ENCODE measurements at places on chromosomes 6 and 20.
A peak's percentile ranks its signal among the peaks of the same experiment; 100 is the strongest.

DNA sequence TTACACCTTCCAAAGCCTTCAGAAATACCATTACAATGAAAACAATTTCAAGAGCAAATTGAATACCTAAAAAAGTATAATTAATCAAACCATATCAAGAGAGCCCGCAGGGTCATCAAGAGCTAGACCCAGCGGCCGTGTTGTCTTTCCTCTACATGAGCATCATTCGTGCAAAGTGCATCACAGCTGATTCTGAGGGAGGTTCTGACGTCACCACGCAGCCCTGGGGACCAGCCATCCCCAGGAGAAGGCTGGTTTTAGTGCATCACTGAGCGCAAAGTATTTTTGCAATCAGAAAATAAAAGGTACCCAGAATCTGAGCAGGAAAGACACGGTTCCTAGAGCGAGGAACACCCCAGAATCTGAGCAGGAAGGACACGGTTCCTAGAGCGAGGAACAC, 371.4 kb downstream of the CDH4 start:
- no peak for DNase-seq

- DNase-seq, result peak; percentile 4
Measured at GRCh38 chr20:23668477-23668951, 20.3 kb downstream of the CST4 start.

DNA sequence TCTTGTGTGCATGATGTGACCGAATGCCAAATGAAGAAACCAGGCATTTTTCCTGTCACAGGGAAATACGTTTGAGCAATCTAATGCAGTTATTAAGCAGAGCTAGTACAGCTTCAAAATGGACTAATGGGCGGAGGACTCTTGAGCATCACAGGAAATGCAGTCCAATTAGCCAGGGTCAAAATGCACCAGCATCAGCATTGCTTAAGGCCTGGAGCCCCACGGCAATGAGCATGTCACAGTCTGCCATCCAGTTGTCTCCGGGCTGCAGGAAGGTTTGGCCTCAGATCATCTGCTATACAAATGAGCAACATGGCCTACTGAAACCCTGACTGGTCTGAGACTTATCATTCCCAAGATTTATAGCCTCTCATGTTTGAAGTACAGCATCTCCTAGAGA, 652.1 kb upstream of the SLC35B3 start:
- no peak for DNase-seq

- no peak for DNase-seq
Measured at GRCh38 chr6:151381722-151382121, 9.6 kb downstream of the ZBTB2 start.

DNA sequence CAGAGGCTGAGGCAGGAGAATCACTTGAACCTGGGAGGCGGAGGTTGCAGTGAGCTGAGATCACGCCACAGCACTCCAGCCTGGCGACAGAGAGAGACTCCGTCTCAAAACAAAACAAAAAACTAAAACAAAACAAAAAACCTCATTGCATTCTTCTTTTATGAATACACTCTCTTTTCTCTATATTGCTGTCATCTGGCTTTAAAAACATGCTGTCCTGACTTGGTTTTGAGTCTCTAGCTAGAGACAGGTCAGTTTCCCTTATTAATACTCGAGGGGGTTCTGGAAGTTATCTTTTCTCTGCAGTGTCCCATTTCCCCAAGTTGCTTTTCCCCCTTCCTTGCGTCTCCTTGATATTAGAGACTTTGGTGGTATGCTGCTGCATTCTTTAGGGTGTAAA, 50.9 kb downstream of the RIOK1 start:
- no peak for DNase-seq

DNA sequence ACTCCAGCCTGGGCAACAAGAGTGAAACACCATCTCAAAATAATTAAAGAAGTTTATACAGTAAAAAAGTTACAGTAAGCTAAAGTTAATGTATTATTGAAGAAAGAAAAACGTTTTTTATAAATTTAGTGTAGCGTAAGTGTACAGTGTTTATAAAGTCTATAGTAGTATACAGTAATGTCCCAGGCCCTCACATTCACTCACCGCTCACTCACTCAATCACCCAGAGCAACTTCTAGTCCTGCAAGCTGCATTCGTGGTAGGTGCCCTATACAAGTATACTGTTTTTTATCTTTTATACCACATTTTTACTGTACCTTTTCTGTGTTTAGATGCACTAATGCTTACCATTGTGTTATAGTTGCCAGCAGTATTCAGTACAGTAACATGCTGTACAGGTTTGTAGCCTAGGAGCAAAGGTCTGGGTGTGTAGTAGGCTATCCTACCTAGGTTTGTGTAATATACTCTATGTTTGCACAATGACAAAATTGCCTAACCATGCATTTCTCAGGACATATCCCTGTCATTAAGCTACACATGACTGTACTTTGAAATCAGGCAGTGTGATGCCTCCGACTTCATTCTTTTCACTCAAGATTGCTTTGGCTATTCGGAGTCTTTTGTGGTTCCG, 16.7 kb downstream of the MGME1 start:
- no peak for DNase-seq

GRCh38 chr20:32511358-32512046, 73.6 kb downstream of the NOL4L start:
- DNase-seq, result no peak

GRCh38 chr6:154139892-154140291, 100.9 kb downstream of the OPRM1 start:
- peak; percentile 22 for DNase-seq

DNA sequence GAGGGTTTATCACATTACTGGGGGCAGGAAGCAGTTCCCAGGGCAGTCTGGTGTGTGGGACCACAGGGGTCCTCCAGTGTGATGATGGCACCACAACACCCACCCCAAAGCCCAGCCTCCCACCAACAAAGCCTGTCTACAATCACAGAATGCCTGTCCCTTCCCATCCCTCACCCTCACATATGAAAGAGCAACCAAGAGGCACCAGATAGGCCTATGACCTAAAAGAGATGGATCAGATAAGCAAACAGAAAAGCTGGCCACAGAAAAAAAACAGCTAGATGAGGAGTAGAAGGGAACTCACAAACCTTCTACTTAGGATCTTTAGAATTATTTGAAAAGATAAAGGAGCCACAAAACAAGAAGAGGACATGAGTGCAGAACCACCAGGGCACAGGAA, 54.3 kb downstream of the SERAC1 start:
- no peak for DNase-seq

DNA sequence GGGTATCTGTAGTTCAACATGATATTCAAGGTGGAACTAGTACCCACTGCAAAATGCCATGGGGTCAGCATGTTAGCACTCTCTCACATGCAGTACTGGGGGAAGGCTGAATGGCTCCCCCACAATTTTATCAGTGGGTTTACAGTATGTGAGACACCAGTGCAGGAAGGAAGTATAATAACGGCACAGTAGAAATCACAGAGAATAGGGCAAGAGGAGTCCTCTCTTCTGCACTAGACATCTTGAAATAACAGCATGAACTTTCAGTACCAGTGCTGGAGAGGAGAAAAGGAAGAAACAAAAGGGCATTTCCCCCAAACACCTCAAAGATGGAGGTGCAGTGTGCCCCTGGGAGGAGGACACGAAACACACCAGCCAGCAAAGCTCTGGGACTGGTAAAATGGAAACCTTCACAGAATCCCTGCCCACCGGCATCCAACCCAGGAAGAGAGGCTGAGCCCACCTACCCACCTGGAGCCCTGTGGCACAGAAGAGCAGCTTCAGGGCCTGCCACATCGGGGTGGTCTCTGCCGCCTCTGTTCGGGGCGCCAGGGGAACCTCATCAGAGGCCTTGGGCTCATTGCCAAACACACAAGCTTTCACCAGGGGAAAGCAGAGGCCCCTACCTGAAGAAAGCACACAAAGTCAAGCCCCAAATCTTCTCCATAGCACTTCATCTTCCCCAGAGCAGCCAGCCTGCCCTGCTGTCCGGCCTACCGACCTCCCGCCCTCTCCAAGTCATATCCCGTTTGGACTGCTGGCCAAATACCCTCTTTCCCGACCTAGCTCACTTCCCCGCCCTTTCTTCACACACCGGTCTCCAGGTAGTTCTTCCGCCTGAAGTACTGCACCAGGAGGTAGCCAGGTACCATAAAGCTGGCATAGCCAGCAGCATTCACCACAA, 1.2 kb downstream of the SLC35B2 start:
- DNase-seq, result no peak

GRCh38 chr20:4320291-4320690, 304.9 kb upstream of the RNF24 start:
- no peak for DNase-seq

DNA sequence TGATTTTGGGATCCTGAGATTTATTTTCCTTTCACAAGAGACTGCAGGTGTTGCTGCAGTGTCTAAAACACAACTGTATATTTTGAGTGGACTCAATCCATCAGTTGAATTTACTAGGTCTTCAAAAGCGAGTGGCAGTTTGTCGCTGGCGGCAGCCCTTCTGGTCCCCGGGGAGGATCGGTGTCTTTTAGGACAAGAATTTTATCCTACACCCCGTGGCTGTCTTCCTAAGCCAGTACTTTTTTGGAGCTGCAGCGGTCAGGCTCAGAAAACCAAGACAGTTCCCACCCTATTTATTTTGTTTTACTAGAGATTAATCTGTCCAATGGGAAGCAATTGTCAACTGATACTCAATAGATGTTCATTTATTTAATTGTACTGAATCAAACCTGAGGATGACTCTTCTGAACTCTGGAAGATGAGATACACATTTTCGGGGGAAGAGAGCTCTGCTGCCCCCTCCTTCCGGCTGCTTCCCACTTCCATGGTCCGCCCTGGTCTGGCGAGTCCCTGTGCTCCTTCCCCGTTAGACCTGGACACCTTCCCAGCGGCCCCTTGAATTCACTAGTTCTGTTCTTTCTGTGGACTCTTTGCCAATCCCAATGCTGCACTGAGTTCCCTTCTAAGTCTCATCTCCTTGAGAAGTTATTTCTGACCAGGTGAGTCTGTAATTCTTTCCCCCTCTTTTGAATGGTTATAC, 90.6 kb downstream of the ERMARD start:
- no peak for DNase-seq

DNA sequence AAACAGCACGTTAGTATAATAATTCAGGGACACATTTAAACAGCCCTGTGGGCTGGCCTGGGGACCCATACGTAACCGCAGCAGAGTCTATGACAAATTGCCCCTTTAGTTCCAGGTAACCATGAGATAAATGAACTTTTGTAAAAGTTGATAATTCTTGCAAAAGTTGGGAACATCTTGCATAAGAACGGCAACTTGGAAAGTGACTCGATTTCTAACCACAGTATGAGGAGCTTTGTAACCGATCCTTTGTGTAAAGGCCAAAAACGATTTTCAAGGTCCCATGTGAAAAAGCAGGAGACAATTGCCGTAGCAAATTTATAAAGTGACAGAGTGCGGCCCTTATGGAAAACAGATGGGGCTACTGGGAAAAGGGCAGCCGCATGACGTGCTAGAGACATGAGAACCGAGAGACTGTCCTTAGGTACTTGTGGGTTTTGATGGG, 81.6 kb downstream of the PSMG4 start:
- DNase-seq, result peak; percentile 45

DNA sequence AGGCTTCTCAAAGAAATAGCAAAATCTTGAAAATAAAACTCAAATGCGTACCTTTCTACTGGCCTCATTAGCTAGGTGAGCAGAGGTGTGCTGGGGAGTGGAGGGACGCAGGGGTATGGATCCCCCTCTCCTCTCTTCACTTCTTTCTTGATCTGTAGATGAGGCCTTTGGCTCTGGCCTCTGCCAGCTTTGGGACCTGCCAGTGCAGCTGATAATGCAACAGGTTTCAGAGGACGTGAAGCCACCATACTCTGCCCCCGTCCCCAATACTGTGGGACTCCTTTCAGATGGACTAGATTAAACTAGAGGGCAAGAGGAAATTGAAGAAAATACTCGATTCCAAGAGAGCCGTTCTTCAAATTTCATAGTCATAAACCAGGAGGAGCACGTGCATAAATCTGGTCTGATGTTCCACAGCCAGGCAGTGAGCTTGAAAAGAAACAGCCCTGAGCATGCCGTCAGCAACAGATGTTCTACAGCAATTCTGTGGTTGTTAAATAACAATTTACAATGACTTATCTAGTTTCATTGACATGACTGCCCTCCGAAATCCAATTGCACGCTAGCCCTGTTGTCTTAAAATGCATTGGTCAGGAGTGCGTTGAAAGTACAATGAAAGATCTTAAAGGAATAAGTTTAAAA, 245.3 kb upstream of the FOXQ1 start:
- no peak for DNase-seq

DNA sequence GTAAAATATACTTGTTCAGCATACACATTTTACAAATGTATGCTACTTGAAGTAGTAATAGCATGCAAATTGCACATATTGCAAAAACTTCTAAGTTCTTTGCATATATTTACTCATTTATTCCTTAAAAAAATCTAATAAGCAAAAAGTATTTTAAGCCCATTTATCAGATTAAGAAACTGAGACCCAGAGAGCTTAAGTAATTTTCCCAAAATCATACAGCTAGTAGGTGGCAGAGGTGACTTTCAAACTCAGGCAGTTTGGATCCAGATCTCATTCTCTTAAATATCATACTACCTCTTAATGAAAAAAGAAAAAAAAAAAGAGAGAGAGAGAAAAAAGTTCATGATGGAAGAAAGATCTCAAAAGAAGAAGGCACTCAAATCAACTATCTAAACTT, 157.9 kb downstream of the RPS12 start:
- DNase-seq, result no peak

GRCh38 chr6:136920671-136921380, 1.3 kb upstream of the SLC35D3 start:
- DNase-seq, result no peak

- peak; percentile 63 for DNase-seq
Measured at GRCh38 chr6:44630125-44631028, 242.9 kb downstream of the CDC5L start.

GRCh38 chr20:37007898-37008649, 56.6 kb upstream of the SAMHD1 start:
- peak; percentile 20 for DNase-seq

DNA sequence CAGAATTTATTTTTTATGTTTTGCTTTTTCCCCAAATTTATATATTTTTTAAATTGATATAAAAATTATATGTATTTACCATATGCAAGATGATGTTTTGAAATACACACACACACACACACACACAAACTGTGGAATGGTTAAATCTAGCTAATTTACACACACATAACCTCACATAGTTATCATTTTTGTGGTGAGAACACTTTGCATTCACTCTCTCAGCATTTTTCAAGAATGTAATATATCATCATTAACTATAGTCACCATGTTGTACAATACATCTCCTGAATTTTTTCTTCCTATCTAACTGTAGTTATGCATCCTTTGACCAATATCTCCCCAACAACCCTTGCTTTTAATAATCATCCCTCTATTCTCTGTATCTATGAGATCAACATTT, 52.2 kb downstream of the GFRAL start:
- DNase-seq, result peak; percentile 2

DNA sequence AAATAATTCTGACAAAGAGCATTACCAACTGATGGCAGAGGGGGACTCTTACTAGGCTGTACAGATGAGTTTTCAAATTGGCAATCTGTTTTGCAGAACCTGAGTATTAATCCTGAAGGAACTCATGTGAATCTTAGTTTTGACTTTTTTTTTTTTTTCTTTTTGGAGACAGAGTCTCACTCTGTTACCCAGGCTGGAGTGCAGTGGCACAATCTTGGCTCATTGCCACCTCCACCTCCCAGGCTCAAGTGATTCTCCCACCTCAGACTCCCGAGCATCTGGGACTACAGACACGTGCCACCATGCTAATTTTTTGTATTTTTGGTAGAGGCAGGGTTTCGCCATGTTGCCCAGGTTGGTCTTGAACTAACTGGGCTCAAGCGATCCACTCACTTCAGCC, 49.3 kb downstream of the KCTD20 start:
- no peak for DNase-seq

- DNase-seq, result no peak
Measured at GRCh38 chr20:34705397-34706301, 1.5 kb downstream of the TP53INP2 start.

GRCh38 chr20:23268792-23269354, 81.7 kb upstream of the NXT1 start:
- no peak for DNase-seq

GRCh38 chr6:169906688-169907418, 155.4 kb downstream of the ERMARD start:
- no peak for DNase-seq
